ENCODE measurements at places on chromosomes 5 and 9. TPM values are rescaled to one million over a fixed set of nuclear protein-coding genes. Genes with fewer than 3 reads are reported as not detected.

Gene IFNA8
- total RNA-seq: not detected

Gene C5orf46
- not detected for total RNA-seq

Gene LCN15
- not detected for total RNA-seq

Gene STXBP1
- 19.2 TPM for total RNA-seq

Gene ZDHHC11B
- 3.0 TPM for total RNA-seq

Measured in metanephros (tissue), 2 donors.